ENCODE measurements at places on chromosomes 6 and 20. TPM values are rescaled to one million over a fixed set of nuclear protein-coding genes. Genes with fewer than 3 reads are reported as not detected.

The BCAS1 gene
- not detected for total RNA-seq

The IMPG1 gene
- not detected for total RNA-seq

The BPI gene
- 0.09 TPM for total RNA-seq

The NNAT gene
- not detected for total RNA-seq

The BTBD3 gene
- total RNA-seq, result 24.7 TPM

The GPLD1 gene
- 2.5 TPM for total RNA-seq

The CRYBG1 gene
- total RNA-seq, result 14.1 TPM

The GSTA3 gene
- not detected for total RNA-seq

GRCh38 chr20:1330075-1330830 lies 1.3 kb upstream of the SDCBP2 start:
- no peak for DNase-seq

GRCh38 chr6:139378882-139379341 lies 4.5 kb upstream of the CITED2 start:
- peak; percentile 79 for DNase-seq

GRCh38 chr20:57628047-57628961 lies 8.1 kb upstream of the ZBP1 start:
- DNase-seq, result peak; percentile 46

- DNase-seq, result no peak
These were observed 2.5 kb downstream of the GMNN start for GRCh38 chr6:24777227-24777626.

GRCh38 chr6:83125425-83125824 lies 58.0 kb downstream of the DOP1A start:
- DNase-seq, result no peak

GRCh38 chr20:36155629-36155971 lies 1.1 kb downstream of the EPB41L1 start:
- DNase-seq, result no peak

DNA sequence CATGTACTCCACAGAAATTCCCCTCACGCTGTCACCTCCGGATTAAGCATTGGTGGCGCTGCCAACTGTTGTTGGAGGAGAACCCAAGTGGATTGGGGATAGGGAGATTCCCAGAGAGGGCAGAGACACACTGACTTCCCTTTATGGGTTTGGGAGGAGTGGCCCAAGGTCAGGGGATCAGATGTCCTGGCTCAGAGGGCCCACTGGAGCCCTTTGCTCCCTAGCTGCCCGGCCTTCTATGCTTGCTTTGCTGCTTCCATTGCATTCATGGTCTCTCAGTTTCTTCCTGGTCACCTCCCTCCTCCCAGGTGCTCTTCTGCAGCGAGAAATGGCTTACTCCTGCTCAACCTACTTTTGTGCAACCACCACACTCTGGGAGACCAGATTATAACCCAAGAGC lies 14.3 kb downstream of the CUL9 start:
- no peak for DNase-seq

DNA sequence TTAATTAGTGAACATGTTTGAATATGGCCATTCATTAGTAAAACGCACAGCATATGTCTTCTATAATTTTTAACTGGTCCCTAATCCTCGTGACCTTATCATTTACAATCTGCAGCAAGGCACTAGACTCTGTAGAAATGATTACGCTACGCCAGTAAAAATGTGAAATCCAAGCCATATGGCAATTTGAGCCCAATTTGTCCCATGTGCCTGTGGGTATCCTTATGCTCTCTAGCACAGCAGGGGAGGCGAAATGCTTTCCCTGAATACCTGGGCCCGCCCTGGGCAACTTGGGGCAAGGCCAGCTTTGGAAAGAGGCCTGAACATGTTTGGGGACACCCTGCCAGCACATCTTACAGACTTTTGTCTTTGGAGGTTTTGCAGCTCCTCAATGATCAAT lies 122.7 kb upstream of the AGPAT4 start:
- no peak for DNase-seq

GRCh38 chr6:40953486-40953885 lies 85.5 kb downstream of the UNC5CL start:
- no peak for DNase-seq

- peak; percentile 70 for DNase-seq
These were observed 91.2 kb upstream of the ADTRP start for GRCh38 chr6:11869672-11870340.

DNA sequence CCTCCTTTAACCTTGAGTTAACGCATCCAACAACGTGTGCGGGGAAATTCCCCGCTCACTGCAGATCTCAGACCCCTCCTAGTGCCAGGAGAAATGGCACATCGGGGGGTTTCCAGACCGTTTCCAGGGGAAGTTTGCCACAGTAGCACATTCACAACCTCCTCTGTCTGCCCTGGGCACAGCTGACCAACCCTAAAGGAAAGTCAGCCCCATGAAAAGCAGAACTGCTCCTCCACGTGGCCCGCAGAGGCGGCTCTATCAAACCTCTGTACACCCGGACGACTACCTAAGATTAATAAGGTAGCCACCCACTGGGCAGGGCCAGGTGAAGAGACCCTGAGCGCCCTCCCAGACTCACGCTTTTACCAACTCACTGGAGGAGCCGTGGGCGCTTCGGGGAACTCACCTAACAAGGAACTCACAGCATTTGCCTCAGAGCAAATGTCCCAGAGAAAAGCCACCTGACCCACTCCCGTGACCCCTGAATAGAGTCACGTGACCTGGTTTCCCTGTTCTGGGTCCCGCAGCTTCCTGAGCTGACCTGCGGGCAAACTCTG lies 93.1 kb downstream of the PRND start:
- no peak for DNase-seq

DNA sequence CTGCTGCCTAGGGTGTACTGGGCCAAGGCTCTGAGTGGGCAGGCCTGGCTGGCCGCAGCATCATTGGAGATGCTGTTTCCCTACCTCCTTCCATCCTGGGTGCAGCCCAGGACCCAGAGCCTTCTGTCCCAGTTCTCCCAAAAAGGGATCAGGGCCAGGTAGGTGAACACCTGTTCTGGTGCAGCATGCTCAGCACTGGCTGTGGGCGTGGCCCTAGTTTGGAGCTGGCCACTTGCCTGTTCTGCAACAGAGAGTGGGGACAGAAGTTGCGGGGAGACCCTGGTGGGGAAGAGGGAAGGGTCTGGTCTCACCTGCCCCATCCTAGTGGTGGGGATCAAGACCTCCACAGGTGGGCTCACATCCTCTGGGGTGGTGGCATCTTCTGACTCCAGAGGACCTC lies 1.4 kb upstream of the ARMC12 start:
- no peak for DNase-seq

- no peak for DNase-seq
These were observed 44.6 kb upstream of the LRFN2 start for GRCh38 chr6:40631744-40632143.

DNA sequence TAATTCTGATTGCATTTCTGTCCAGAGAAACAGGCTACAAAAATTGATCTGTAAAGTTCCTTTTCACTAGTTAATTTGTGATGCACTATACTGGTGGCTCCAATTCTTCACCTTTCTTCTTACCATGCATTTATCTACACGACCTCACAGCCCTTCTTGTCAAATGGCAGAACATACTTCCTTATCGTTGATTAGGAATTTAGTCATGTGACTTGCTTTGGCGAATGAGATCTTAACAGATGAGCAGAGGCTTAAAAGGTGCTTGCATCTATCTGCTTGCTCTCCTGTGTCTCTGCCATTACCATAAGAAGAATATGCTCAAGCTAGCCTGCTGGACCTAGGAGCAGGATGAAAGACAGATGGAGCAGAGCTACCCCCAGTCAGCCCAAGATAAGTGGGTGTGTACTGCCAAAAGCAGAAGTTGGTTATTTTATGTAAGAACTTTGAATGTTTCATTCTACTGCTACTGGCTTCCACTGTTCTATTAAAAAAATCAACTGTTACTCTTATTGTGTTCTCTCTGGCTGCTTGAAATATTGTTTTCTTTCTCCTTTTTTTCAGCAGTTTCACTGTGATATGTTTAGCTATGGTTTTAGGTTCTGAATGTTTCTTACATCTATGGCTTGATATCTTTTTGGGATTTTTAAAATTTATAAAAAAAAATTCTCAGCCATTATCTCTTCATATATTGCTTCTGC lies 40.2 kb upstream of the RBM24 start:
- no peak for DNase-seq

DNA sequence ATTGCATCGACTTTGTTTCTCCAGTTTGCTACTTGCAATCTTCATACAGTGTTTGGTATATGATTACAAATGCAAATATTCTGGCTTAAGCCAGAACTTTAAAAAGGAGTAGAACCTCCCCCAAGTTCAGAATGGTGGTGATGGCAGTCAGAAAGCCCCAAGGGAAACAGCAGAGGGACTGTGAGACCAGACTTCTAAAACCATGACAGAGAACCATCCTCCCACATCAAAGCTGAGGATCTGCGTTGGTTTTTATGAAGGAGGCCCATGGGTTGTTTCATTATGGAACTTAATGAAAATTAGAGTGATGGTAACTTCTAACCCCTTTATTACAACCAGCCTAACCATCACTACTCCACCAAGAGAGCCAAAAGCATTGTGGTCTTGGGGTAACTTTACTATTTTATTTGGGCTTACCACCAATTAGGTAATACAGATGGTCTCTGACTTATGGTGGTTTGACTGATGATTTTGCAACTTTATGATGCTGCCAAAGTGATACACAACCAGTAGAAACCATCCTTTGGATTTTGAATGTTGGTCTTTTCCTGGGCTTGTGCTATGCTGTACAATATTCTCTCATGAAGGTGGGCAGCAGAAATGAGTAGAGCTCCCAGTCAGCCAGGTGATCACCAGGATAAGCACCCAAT lies 10.9 kb upstream of the MRS2 start:
- no peak for DNase-seq

GRCh38 chr20:10276878-10277580 lies 58.4 kb downstream of the SNAP25 start:
- no peak for DNase-seq

- DNase-seq, result peak; percentile 56
These were observed 59.3 kb downstream of the CDC5L start for GRCh38 chr6:44446626-44447300.

GRCh38 chr6:130116273-130116672 lies 97.9 kb downstream of the L3MBTL3 start:
- DNase-seq, result no peak

- no peak for DNase-seq
These were observed 148.5 kb downstream of the KIF6 start for GRCh38 chr6:39576556-39577303.

DNA sequence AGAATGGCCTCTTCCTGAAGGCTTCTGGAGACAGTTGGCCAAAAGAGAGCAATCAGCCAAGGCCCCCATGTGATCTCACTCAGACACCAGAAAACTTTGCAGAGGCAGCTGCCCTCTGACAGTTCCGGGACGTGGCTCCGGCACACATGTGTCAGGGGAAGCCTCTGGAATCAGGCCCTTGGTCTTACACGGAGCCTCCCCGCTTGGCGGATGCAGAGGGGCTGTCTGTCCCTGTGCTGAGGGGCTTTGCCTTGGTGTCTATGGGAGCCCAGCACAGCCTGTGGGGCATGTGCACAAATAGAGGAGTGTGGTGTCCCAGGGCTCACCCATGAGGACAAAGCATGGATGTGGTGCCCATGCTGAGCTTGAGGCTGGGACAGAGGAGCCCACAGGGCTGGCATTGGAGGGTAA lies 13.8 kb downstream of the SIGLEC1 start:
- DNase-seq, result no peak

DNA sequence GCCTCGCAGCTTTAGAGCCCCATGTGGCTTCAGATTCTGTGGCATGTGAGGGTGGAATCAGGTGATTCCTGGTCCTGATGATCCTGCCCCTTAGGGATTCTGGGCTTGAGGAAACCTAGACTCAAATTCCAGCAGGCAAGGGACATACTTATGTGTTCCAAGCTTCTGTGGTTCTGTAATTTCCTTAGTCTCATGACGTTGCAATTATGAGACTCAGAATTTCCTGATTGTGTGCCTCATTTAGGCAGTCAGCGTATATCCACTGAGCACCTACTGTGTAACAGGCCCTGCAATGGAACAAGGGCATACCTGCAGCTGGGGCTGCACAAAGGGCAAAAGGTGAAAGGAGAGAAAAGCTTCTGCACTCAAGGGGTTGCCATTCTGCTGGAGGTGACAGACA lies 11.6 kb upstream of the BPIFB4 start:
- no peak for DNase-seq

DNA sequence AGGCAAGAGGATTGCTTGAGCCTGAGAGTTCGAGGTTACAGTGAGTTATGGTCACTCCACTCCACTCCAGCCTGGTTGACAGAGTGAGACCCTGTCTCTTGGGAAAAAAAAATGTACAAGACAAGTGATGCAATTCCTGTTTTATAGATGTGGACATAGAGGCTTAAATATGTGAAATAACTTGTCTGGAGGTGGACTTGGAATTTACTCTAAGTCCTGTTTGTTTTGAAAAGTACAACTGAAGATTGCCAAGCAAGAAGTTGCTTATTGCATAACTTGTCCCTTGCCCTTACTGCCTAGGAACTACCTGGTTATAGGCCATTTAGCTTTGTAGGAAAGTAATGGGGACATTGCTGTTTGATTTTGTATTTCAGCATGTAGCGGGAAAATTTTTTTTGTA lies 26.0 kb upstream of the ADIG start:
- DNase-seq, result no peak

- DNase-seq, result peak; percentile 71
These were observed 137.9 kb upstream of the RNF24 start for GRCh38 chr20:4153251-4153650.

- peak; percentile 2 for DNase-seq
These were observed 259.0 kb downstream of the SYNE1 start for GRCh38 chr6:152378169-152378568.

- no peak for DNase-seq
These were observed 64.4 kb upstream of the TMEM170B start for GRCh38 chr6:11473008-11473740.

DNA sequence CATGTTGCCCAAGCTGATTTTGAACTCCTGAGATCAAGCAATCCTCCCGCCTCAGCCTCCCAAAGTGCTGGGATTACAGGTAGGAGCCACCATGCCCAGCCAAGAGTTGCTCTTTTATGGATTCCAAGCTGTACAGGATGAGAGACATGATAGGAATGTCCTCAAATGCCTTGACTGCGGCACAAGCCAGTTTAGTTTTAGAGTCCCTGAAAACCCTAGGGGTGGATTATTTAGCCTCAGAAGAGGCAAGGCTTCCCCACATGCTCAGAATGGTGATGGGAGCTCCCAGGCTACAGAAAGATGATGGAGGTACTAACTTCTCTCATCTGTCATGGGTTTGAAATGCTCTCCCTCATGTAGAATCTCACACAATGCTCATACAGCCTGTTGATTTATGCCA lies 280.5 kb upstream of the PRND start:
- DNase-seq, result no peak

- peak; percentile 95 for DNase-seq
These were observed 24.4 kb upstream of the C6orf62 start for GRCh38 chr6:24743265-24743943.
